ENCODE measurements at places on chromosomes 6 and 20. TPM values are rescaled to one million over a fixed set of nuclear protein-coding genes. Genes with fewer than 3 reads are reported as not detected.

Gene BTNL2
- not detected for total RNA-seq

Gene STMND1
- not detected for total RNA-seq

Gene SLC13A3
- total RNA-seq, result 2.6 TPM

Gene CARMIL1
- 14.7 TPM for total RNA-seq

Gene TMX4
- total RNA-seq, result 18.8 TPM

DNA sequence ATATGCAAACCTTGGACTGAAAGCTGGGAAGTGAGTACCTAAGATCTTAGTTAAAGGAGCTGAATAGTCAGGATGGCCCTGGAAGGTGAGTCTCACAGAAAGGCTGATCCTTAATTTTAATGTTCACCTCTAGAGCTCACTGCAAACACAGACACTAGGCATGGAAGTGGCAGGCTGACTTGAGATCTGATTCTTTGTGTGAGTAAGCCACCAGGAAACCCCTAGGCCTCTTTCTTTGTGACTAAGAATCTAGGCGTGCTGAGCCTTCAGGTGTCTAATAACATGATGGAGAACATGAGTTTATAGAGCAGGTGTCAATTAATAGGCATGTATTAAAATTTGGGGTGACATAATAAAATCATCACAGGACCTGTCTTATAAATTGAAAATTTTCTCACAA, 642.2 kb downstream of the EYS start:
- DNase-seq, result no peak

GRCh38 chr20:37986873-37987601, 46.2 kb downstream of the TTI1 start:
- DNase-seq, result no peak

DNA sequence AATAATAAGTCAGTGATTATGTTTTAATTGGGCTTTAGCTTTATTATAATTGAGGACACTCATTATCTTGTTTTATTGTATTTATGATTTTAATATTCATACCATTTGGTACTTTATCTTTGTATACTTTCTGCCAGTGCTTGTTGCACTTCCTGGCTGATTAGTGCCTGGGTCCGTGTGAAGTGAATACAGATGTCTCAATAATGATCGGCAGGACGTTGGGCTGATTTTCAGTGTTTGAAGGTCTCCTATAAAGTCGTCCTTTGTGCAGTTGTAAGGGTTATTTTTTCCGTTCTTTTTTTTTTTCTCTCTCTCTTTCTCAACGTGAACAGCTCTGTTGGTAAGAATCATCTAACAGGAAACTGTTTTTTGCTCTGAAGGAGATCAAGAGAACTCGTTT, 450.0 kb upstream of the POU3F2 start:
- DNase-seq, result no peak

GRCh38 chr6:70680396-70680795, 12.7 kb downstream of the SMAP1 start:
- no peak for DNase-seq

All from kidney epithelial cell (primary cell).